ENCODE measurements at places on chromosomes 4 and X. TPM values are rescaled to one million over a fixed set of nuclear protein-coding genes. Genes with fewer than 3 reads are reported as not detected.

DNA sequence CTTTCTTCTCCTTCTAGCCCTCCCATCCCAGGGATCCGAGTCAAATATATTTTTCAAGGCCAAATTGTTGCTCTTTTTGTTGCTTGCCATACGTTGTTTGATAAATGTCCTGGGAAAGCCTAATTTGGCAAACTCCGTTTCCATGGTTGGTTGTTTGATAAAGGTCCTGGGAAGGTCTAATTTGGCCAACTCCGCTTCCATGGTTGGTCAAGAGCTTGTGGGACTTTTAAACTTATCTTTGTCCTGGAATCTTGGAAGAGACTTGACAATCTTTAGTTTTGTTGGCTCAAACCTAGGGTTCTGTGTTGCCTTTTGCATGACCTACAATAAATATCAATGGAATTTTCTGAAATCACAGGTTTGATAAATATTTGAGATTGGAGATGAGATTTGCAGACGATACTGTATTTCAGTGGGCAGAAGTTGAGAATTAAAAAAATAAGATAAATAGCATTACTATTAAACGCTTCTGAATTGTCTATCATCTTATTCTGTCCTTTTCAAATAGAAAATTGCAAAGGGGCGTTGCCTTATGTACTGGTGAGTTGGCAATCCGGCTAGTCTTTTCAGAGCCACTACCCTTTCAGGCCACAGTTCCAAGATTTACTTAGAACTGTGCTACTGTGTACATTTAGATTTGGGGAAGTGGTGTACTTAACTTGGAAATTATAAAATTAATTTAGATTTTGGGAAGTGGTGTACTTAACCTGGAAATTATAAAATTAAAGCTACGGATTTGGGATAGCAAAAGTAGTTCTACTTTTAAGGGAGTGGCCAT is 804 bp downstream of the OSTC start:
- peak; percentile 55 for DNase-seq

DNA sequence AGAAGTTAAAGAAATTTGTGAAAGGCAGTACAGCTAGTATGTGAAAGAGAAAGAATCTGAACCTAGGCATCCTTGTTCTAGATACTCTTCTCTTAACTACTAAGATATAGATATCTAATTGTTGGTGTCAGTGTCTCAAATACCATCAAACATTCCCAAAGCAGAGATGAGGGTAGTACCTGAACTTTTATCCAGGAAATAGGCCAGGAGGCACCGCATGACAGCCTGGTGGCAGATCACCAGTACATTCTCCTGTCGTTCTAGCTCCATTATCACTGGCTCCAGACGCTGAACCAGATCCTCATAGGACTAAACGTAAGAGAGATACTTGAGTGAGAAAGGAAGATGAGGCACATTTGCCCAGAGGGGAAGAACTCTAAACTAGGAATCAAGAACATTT is 16.8 kb downstream of the TRO start:
- no peak for DNase-seq

- DNase-seq = no peak
These were observed 729.0 kb upstream of the AADAT start for GRCh38 chr4:170818786-170819185.

GRCh38 chr4:93829820-93830687 is 1.5 kb downstream of the ATOH1 start:
- no peak for DNase-seq

DNA sequence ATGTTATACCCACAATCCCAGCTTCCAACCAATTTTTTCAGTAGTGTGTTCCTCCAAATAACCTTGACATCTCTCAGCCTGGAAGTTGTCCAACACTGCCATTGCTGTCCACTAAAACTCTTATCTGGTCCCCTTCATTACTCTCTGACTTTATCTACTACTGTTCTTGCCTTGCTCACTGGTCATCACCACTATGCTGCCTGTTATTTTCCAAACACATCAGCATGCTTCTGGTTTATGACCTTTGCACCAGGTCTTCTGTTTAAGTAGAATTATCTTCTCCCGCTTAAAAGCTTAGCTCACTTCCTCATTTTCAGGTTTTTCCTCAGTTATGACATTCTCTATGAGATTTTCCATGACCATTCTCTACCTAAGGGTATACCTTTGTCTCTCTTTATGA is 5.5 kb downstream of the ELMOD2 start:
- no peak for DNase-seq

GRCh38 chr4:22922426-22922825 is 229.7 kb downstream of the GBA3 start:
- no peak for DNase-seq

- no peak for DNase-seq
These were observed 53.7 kb downstream of the MSX1 start for GRCh38 chr4:4913147-4913561.

GRCh38 chr4:183499389-183499788 is 5.5 kb upstream of the ING2 start:
- peak; percentile 59 for DNase-seq

- DNase-seq = no peak
These were observed 201.6 kb downstream of the QDPR start for GRCh38 chr4:17310269-17310652.

GRCh38 chrX:118272242-118272641 is 73.7 kb upstream of the WDR44 start:
- peak; percentile 72 for DNase-seq

GRCh38 chr4:162938738-162939485 is 227.8 kb downstream of the NAF1 start:
- DNase-seq = no peak

DNA sequence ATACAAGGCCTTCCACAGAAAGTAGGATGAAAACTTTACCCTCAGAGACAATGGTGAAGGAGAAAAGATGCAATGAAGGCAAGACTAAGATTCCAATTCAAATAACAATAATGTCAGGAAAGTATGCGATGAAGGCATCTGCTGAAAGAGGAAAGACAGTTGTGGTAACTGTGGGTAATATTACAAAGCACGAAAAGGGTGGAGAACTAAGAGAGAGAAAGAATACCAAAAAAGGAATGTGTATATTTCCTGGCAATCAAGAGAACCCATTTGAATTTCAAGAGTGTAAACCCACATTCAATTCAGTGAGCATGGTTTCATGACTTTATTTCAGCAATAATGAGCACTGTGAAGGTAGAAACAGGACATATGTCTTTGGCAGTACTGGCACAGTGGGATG is 225.5 kb downstream of the PALLD start:
- DNase-seq = no peak

DNA sequence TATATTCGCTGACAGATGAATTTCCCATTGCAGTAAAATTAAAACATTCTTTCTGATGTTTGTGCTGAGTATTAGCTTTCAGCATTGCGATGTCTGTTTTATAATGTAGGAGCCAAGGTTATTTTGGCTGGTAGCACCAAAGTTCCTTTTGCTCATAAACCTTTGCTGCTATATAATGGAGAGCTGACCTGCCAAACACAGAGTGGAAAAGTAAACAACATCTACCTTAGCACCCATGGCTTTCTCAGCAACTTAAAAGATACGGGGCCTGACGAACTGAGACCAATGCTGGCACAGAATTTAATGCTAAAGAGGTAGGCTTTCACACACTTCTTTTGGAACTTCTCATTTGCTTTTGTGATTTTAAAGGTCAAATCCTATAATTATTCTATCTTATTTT is 46.0 kb downstream of the WDR19 start:
- DNase-seq = no peak

DNA sequence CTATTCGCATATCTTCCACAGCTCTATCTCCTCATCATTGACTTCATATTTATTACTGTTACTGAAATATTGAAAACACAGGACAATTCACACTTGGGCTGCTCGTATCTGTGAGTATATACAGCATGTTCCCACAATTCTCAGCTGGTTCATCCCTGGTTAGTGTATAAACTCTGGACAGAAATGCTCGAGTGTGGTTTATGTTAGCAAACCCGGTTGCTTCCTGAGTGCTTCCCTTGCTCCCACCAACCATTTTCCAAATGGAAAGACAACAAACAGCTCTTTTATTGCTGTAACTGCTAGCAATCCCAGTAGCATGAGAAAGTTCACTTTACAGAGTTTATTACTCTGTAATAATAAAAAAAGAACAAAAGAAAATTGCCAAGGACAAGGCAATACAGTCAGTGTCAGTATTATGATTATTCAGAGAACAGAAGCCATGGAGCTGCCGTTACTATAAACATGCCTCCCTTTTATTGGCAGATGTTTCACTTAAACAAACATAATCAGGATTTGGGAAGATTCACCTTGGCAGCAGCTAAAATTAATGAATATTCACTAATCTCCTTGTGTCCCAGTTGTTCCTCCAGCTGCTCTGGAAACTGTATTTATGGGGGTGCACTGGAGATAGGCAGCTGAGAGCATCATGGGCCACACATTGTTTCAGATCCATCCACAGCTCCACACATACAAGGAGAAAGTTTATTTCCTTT is 134.1 kb upstream of the GUCY1A1 start:
- DNase-seq = no peak

GRCh38 chr4:103934178-103934789 is 214.5 kb upstream of the TACR3 start:
- DNase-seq = peak; percentile 45

GRCh38 chr4:41613386-41613785 is 75.4 kb downstream of the LIMCH1 start:
- DNase-seq = no peak

DNA sequence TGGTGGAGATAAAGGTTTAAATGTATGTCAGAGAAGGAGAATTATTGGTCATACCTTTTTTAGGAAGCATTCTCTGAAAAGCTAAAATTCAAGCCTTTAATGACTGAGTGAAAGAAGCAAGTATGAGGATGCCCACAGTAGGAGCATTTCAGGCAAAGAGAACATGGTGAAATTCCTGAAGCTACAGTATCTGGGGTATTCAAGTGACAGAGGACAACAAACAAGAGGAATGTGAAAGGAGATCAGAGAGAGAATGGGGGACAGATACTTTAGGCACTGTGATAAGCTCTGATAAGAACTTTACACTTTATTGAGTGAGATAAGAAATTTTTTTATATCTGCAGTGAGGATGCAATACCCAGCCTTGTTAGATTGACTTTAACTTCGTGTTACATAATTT is 621.3 kb upstream of the AGA start:
- DNase-seq = no peak

- DNase-seq = no peak
These were observed 19.9 kb upstream of the ZIC3 start for GRCh38 chrX:137545711-137546651.

DNA sequence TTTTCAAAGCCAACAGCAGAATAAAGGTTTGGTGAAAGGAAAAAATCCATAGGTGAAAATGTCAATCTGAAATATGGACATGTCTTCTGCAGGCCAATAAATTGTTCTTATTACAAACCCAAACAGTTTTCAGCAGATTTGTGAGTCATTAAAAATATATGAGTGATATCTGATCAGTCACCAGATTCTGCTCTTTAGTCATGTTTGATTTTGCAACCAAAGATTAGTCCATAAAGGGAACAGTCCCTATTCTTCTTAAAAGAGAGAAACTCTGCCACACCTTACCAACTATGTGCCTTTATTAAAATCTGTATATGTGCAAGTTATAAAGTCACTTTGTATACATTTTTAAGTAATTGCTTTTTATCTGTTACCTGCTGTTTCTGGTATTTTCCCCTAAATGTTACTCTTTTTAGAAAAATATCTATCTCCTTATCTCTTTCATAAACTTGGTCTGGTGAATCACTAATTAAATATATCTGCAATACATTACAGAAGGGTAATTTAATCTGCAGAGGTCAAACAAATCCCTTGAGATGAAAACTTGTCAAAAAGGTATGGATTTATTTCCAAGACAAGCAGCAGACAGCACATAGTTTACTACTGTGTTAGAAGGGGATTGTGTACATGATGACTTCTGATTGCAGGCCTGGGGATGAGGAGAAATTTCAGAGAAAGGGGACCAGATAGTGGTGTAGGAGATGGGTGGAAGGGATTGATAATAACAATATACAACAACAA is 322.9 kb upstream of the NWD2 start:
- DNase-seq = peak; percentile 77

DNA sequence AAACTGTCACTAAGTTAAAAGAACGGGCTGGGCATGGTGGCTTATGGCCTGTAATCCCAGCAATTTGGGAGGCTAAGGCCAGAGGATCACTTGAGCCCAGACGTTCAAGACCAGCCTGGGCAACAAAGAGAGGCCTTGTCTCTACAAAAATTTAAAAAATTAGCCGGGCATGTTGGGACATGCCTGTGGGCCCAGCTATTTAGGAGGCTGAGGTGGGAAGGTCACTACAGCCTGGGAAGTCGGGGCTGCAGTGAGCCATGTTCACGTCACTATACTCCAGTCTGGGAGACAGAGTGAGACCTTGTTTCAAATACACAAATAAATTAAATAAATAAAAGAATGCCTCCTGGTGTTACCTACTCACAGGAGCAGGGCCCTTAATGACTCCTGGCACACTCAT is 69.5 kb downstream of the APBB2 start:
- DNase-seq = peak; percentile 65

- peak; percentile 25 for DNase-seq
These were observed 24.2 kb downstream of the AMMECR1 start for GRCh38 chrX:110293658-110294057.

DNA sequence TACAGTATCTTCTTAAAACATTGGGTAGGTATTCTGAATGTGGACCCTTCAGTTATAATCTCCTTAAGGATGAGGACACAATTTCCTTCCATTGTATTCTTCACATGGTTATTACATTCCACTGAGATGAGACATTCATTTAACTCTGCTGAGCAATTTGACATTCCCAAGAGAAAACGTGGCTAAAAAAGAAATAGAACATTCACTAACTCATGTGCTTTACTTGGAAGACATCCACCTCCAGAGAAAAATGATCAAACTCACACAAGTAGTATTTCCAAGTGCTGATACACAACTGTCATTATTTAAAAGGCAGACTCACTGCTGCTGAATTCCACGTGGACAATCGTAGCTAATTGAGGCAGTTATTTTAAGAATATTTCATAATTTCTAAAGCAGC is 227.9 kb upstream of the ANKRD50 start:
- DNase-seq = peak; percentile 97

DNA sequence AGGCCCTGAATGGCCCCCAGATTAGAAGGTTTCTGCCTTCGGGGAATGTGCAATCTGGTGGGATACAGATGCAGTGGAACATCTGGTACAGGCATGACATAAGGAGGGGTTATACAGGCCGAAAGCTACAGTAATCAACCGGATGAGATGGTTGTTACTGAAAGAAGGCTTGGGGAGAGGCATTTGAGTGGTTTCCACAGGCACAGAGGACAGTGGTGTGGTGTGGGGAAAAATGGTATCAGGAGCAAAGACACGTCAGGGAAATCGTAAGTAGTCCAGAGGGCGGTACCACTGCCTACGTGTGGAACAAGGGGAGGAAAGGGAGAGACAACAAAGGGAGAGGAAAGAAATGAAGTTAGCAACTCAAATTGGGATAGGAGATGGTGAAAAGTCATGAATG is 3.0 kb downstream of the PDLIM3 start:
- no peak for DNase-seq

- no peak for DNase-seq
These were observed 65.6 kb downstream of the MID1 start for GRCh38 chrX:10554612-10555270.

- no peak for DNase-seq
These were observed 464.5 kb downstream of the BCOR start for GRCh38 chrX:39633293-39633692.

The MAGEA9B gene
- total RNA-seq = not detected

The DMRTC1 gene
- total RNA-seq = not detected

The PCDH7 gene
- total RNA-seq = 12.1 TPM

The TCEAL5 gene
- total RNA-seq = not detected

The SERPINA7 gene
- not detected for total RNA-seq

The SYP gene
- total RNA-seq = under 0.01 TPM

The MTNR1A gene
- 0.38 TPM for total RNA-seq

The PLS3 gene
- total RNA-seq = 204 TPM

The GRK4 gene
- 3.7 TPM for total RNA-seq

The NCAPG gene
- total RNA-seq = 0.26 TPM

Measured in bronchial epithelial cell (primary cell).